ENCODE measurements at places on chromosomes 2 and 18.
A peak's percentile ranks its signal among the peaks of the same experiment; 100 is the strongest.

GRCh38 chr2:40403233-40403836, 48.6 kb downstream of the SLC8A1 start:
- no peak for DNase-seq

DNA sequence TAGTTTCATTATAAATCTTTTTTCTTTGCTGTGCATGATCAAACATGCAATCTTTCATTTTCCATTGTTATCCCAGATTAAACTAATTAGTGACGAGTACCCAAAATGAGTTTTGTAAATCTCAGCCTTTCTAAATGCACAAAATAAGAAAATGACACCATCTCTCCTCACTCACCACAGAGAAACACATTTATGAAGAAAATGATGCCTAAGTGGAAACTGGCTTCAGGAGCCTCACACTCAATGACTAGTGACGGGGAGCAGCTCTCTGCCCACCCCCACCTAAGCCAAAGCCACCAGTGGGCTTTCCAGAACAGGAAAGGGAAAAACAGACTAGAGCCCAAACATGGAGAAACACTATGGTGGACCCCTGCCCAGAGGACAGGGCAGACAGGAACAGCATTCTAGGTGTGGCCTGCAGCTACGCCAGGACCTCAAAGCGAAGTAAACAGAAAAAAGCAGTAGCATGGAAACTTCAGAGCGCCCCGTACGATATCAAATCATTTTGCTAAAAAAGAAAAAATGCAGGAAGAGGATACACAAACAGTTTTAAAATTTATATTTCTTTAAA, 113.5 kb downstream of the RBMS1 start:
- DNase-seq, result no peak

GRCh38 chr2:112198780-112199179, 56.1 kb downstream of the ZC3H8 start:
- DNase-seq, result no peak

DNA sequence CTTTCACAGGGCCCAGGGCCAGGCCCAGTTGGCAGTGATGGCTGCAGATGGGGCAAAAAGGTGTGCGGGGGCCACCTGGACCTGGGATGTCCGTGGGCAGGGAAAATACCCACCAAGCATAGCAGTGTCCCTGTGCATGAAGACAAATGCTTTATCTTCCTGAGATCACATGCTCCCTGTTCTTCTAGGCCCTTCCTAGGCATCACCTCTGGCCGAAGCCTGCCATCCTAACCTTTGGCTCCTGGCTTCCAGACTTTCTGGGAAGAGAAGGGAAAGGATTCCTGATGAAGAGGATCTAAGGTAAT, 105.0 kb upstream of the SMAD2 start:
- no peak for DNase-seq

DNA sequence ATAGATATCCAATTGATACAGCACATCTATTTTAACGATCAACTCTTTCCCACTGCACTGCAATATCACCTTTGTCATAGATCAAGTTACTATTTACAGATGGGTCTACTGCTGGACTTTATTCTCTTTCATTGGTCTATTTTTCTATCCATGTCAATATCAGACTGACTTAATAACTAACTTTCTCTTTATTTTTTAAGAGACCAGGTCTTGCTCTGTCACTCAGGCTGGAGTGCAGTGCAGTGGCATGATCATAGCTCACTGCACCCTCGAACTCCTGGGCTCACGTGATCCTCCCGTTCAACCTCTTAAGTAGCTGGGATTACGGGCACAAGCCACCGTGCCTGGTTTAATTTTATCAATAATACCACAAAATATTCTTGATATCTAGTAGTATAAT, 71.2 kb downstream of the TLK1 start:
- DNase-seq, result no peak

- DNase-seq, result no peak
Measured at GRCh38 chr18:26819046-26819445, 46.5 kb downstream of the AQP4 start.

- no peak for DNase-seq
Measured at GRCh38 chr2:201532686-201533304, 81.3 kb downstream of the STRADB start.

DNA sequence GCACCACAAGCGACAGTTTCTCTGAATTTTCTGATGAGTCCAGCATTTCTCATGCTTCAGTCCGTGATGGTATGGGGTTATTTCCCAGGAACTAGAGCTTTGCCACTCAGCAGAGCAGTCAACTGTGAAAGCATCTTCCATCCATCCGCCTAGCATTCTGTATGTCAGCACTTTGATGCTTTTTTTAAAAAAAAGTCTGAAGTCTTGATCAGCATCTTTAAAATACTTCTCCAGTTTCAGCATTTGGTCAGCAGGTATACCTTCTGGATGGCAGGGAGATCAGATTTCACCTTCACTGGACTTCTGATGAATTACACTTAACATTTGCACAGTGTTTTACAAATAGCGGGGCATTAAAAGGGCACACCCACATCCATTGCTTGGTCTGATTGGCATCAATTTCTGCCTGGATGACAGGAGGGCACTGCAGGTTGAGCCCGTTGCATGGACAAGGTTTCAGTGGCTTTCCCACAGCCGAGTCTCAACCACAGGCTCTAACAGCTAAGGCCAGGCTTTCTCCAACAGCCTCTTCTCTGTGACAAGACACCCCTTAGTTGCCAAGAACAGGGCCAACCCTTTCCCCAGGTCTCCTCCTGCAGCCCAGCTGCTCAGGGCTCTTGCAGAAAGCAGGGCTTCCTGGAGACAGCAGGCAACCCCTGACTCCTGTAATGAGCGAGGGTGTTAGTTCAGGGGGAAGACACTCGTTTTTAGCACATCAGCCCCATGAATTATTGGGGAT, 54.0 kb downstream of the EMILIN2 start:
- DNase-seq, result no peak

DNA sequence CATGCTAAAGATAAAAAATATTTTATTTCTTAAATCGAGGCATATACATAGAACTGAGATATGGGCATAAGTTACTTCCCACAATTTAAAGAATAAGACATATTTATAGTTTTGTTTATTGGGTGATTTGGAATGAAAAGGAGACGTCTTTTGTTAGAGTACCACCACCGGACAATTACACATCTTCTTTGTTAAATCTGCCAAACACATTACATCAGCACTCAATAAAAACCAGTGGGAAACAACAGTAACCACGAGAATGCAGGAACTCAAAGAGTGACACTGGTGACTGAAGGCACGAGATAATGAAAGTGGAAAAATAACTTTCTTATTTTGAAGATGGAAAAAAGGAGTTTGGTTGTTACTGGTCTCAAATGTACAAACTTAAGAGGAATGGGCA, 92.6 kb upstream of the TFCP2L1 start:
- DNase-seq, result no peak

- no peak for DNase-seq
Measured at GRCh38 chr2:191539068-191539467, 138.9 kb upstream of the NABP1 start.

DNA sequence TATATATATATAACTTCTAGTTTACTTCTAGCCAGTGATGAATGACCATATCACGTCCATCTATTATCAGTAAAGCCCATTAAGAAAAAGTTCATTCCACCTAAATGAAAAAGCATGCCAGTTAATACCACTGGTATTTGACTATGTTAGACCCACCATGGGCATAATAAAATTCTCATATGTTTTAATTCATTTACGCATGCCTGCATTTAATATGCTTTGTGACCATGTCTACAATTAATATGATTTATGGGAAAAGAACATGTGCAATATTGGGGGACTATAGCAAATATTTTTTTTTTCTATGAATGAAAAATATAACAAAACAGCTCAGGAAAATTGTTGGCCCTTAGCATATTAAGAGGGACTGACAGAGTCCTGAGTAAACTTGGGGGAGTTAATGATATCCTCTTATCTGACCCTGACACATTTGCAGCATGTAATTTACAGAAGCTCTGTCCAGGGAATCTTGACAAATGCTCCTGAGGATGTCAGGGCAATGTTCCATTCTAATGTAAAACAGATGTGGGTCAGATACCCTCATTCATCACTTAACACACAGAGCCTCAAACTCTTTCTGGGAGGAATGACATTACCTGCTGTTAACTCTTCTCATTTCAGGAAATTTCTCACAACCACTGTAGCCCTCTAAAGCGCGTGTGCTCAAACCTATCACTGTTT, 90.6 kb downstream of the PAX3 start:
- DNase-seq, result no peak

DNA sequence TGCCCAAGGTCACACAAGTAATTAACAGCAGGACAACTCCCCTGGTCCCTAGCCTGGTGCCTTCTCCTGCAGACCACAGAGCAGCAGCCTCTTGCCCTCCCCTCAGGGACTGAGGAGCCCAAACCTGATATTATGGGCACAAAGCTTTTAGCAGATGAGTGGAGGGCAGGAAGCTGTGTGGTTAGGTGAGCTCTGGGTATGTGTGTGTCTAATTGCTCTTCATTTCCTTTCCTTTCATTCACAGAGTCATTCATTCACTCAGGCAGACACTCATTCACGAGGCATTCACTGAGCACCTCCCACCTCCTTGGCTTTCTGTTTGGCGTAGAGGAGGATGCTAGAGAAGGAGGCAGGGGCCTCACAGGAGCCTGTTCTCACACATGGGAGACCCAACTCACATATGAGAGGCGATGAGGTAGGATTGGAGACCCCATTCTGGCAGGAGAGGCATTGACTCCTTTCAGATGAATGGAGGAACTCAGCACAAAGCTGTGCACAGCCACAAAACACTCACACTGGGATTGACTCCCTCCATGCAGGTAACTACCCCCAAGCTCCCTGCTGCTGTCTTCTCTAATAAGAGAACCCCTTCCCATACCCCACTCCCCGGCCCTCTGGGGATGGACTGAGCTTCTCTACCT, 306.8 kb upstream of the SKOR2 start:
- DNase-seq, result no peak

DNA sequence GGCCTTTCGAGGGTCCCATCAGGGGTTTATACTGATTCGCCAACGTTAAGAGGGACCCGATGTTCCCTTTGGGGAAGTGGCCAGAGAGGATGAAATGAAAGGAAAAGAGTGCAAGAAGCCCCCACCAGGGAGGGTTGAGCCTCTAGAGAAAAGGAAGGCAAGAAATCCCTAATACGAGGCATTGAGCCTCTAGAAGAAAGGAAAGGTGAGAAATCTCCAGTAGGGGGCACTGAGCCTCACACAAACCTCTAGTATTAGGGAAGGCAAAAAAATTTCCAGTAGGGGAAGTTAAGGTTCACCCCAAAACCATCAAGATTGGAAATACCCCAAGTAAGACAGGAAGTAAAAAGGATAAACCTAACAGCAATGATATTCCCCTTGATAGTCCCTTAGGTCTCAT, 9.8 kb upstream of the SAP130 start:
- no peak for DNase-seq

- no peak for DNase-seq
Measured at GRCh38 chr2:45096996-45097395, 87.7 kb upstream of the SIX2 start.

- DNase-seq, result no peak
Measured at GRCh38 chr2:67725731-67726130, 328.6 kb downstream of the ETAA1 start.

DNA sequence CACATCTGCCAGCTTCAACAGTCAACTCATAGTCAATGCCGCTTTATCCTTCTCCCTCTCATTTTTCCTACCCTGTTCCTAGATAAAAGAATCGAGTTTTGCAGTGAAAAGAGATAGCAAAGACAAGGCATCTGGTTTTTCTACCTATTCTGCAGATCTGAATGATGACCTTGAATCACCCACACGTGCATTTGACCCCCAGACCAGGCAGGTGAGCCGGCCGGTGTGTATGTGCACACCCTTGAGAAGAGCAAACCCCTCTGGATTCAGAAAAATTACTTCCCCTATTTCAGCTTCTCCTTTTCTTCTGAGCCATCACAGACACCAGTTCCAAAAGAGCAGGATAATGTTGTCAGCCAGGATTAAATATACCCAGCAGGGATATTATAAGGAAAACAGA, 115.6 kb upstream of the ST6GAL2 start:
- no peak for DNase-seq

GRCh38 chr2:154375579-154375931, 322.9 kb upstream of the KCNJ3 start:
- peak; percentile 28 for DNase-seq

DNA sequence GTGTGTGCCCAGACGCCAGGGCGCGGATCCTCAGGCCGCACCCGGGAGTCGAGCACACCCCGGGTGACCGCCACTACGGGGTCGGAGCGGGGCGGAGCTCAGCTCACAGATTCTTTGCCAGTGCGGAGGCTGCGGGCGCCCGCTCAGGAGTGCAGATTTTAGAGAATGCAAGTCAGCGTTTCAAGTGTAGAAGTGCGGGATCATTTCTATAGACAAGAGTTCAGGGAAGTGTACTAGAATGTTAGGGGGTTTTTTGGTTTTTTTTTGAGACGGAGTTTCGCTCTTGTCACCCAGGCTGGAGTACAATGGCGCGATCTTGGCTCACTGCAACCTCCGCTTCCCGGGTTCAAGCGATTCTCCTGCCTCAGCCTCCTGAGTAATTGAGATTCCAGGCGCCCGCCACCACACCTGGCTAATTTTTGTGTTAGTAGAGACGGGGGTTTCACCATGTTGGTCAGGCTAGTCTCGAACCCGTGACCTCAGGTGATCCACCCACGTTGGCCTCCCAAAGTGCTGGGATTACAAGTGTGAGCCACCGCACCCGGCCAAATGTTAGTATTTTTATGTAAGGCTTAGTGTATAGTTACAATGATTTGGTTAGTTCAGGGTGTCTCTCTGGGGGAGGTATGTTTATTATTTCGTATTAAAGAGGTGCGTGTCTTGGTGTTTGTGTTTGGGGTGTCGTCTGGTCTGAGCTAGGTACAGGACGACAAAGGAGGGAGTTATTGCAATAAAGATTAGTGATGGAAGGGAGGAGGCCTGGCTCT, 619 bp upstream of the FAM168B start:
- DNase-seq, result no peak

DNA sequence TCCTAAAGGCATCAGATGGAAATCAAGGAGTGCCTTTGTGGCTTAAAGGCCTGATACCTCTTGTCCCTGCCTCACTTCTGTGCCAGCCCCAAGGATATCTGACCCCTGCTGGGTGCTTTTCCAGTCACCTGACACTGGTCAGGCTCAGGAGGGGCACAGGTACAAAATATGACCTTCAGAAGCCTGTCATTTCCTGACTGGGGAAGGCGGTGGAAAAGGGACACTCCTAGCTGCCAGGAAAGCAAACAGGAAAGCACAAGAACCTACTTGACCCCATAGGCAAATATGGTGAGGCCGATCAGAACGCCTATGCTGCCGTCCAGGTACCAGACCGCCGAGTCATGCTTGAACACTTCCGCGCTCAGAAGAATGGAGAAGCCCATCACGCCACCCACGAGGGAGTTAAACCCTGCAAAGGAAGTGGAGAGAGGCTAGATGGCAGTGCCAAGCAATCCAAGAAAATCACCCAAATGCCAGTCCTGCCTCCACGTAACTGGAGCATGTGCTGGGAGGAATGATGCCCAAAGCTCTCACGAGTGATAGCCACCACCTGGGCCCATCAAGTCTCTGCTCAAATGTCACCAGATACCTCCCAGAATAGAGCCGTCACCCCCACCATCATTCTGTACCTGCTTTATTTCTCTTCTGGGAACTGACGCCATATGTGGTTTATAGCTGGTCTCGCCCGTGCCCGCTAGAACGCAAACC, 204.0 kb downstream of the MGAT5 start:
- no peak for DNase-seq

GRCh38 chr2:83594241-83595120, 864.6 kb downstream of the SUCLG1 start:
- no peak for DNase-seq
